Endothelial cell (in vitro differentiated cells): ENCODE measurements at places on chromosomes 4 and X.

- DNase-seq: peak; percentile 56
Measured at GRCh38 chrX:23756165-23756564, 13.1 kb upstream of the ACOT9 start.

DNA sequence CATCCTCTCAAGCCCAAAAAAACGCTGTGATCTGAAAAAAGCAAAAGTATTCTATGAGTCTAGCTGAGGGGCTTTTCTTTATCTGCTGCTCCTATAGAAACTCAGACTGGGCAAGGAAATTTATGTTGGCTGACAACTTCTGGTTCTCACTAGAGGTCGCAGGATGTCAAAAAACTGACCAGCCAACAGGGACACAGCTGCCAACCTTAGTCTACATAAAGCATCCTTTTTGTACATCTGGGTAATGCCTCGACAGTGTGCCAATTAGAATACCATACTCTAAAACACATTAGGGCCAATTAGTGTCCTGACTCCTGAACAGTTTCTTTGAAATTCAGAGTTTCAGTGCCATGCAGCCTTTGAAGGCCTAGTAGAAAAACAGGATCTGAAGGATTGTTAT lies 8.8 kb upstream of the TLL1 start:
- DNase-seq: no peak

DNA sequence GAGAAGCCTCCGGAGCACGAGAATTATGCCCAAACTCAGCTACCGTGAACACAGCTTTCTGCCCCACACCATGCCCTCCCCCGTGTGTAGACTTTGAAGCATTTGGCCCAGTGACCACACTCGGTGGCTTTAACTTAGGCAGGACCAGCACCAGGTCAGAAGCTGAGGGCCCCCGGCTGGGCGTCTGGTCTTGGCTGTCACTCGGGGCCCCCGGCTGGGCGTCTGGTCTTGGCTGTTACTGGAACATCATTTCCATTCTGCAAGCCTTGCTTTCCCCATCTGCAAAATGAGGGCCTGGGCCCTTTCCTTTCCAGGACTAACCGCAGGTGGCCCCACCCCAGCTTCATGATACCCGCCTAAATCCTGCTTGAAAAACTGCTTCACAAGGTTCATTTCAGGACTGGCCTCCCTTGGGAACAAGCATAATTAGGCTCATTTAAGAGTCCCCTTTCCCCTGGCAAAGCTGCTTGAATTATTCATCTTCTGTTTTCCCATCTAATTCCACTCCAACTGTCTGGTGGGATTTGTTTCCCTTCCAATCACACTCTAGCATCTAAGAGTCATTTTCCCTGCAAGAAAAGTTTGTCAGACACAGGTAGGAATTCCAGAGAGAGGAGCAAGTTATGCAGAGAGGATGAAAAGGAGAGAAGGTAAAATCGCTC lies 82.5 kb downstream of the WFS1 start:
- no peak for DNase-seq

DNA sequence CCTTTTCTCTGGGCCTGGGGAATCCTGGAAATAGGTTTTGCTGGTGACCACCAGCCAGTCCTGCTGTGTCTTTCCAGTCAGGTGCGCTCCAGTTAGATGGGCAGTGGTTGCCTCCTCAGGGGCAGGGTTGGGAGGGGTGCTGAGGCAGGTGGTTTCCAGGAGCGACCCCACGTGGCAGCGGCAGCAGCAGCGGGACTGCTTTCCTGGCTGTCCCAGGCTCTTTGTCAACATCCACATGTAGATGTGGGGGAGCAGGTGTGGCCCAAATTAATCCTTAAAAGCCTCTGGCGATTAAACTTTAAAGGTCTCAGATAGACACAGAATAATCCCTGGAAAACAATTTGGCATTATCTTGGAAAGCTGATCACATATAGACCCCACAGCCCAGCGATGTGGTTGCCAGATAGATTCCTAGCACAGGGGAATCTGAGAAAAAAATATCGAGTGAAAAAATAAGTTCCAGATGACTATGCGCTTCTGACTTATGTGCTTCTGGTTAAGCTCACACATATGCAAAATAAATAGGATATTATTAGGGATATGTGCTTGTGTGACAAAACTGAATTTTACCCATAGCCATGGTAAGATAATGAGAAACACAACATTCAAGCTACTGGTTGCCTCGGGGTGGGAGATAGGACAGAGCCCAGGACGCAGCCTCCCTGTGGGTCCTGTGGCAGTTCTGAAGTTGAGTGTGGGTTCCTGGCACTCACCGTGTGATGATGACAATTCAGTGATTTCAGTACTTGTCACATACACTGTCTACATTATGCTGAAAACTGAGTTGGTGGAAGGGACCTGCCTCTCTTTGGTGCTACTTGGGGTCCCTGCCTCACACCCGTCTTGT lies 336.4 kb downstream of the ARHGAP10 start:
- DNase-seq: no peak

- no peak for DNase-seq
Measured at GRCh38 chr4:172202480-172203076, 389.4 kb downstream of the GALNTL6 start.

GRCh38 chr4:54695337-54695736 lies 37.6 kb downstream of the KIT start:
- no peak for DNase-seq

DNA sequence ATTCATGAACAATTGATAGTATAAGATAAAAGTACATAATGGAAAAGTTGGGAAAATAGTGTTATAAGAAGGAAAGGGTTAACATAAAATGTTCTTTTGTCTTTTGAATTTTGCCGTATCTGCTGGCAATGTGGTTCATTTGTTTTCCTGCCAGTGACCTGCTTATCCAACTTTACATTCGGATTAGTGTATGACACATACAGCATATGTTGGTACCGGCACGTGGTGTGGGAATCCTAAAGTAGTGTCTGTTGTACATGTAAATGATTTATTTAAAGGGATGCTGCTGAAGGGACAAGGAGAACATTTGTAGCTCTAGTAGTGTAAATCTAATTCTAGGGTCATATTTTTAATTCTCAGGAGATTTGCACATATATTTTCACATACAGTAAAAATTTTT lies 11.5 kb downstream of the RAB9A start:
- DNase-seq: no peak

DNA sequence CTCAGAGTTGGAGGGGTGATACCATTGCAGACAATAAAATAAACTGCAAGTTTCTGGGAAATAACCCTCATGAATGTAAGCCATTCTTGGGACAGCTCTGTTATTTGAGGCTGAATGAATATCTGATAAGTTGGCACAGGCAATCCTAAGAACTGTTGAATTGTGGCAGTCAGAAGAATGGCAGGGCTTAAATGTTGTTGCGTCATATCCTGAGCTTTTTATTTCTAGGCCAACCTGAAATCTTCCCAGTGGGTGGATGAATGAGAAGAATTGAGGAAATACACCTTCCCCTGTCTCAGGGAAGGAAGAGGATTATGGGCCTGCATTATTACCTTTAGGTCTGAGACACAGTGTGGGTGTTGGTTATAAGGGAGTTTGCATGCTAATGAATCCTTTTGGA lies 64.4 kb upstream of the C4orf54 start:
- DNase-seq: no peak

GRCh38 chr4:183014361-183015084 lies 84.5 kb upstream of the WWC2 start:
- DNase-seq: no peak

DNA sequence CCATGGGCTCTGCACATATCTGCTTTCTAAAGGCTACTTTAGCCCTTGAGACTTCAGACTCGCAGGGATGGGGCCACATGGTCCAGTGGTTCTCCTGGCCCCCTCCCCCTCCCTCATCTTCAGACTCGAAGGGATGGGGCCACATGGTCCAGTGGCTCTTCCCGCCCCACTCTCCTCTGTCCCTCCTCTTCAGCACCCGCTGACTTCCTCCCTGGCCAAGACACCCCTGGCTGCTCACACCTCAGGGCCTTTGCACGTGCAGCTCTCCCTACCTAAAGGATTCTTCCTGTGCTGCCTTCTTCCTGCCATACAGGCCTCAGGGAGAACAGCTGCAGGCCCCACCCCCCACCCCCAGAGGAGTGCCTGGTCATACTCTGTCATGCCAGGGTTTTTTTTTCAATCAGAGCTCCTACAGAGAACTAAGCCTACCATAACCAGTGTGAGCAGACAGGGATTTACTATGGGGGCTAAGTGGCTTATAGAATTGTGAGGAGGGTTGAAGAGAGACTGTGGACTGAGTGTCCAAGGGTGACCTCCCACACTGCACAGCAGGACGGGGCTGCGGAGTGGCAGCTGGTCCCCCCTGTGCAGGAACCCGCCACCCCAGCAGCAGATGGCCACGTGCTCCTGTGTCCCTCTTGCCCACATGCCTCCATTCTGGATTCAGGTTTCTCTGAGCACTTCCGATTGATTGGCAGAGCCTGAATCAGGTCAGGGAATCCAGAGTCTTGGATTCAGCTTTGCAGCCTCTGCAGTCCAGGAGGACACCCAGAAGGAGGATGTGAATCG lies 6.1 kb upstream of the SPON2 start:
- DNase-seq: no peak

GRCh38 chr4:123418351-123418931 lies 21.8 kb downstream of the SPRY1 start:
- DNase-seq: peak; percentile 35

- no peak for DNase-seq
Measured at GRCh38 chrX:12865359-12865758, 1.5 kb upstream of the TLR7 start.

DNA sequence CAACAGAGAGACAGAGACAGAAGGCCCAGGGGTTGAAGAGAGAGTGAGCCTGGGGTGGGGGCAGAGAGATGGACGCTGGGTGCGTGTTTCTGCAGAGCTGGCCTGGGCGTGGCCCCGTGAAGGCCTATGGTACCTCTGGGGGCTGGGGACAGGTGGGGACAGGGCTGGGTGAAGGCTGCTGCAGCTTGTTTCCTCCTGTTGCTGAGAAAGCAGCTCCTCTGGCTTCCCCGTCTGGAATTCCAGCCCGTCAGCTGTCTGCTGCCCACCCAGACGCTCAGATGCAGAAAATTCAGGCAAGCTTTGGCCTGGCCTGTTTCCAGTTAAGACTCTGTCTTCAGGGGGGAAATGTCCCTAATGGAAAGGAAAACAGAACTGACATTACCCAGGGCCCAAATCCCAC lies 76.8 kb upstream of the PSAPL1 start:
- DNase-seq: no peak

DNA sequence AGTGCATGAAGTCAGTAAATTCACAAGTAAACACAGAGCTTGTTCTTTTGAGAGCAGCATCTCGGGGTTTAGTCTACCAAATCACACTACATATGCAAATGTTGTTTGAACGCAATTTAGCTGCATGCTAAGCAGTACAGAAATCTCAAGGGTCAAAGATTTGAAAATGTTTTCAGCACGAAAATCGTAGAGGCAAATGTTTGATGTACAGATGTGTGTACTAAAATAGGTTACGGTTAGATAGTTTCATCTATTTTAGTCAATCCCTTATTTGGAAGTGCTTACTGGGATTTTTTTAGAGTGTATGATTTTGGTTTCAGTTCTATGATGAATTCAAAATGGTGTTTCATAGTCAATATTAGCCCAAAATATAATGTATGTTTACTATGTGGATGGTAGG lies 1928.2 kb upstream of the TENM3 start:
- DNase-seq: no peak

GRCh38 chr4:19026281-19026680 lies 1004.7 kb upstream of the LCORL start:
- no peak for DNase-seq

DNA sequence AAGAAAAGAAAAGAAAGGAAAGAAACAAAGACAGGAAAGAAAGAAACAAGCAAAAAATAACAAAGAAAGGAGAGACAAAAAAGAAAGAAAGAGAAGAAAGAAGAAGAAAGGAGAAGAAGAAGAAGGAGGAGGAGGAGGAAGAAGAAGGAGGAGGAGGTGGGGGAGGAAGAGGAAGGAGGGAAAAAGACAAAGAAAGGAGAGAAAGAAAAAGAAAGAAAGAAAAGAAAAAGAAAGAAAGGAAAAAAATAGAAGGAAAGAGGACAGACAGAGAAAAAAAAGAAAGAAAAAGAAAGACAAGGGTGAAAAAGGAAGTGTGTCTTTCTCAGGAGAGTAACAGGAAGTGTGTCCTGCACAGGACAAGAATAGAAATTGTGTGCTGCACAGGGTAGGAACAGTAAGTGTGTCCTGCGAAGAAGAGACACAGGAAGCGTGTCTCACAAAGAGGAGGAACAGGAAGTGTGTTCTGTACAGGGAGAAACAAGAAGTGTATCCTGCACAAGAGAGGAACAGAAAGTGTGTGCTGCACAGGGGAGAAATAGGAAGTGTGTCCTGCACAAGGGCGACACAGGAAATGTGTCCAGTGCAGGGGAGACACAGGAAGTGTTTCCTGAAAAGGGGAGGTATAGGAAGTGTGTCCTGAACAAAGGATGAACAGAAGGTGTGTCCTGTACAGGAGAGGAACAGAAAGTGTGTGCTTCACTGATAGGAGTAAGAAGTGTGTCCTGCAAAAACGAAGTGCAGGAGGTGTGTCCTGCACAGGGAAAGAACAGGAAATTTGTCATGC lies 101.2 kb downstream of the ARSF start:
- DNase-seq: no peak

- DNase-seq: no peak
Measured at GRCh38 chrX:10851809-10852208, 231.4 kb upstream of the MID1 start.

DNA sequence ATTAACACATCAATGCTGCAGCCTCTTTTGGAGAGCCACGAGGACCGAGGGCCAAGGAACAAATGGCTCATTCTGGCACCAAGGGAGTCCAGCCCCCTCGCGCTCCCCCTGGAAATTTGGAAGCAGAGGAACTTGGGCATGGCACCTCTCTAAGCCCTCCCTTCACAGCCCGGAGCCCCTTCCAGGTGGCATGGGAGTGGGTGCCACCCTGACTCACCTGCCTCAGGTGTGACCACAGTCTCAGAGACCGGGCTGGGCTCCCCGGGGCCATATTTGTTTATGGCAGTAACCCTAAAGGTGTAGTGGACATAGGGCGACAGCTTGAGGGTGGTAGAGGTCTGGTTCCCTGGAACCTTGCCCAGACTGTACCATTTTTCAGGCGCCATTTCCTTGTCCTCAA lies 18.8 kb downstream of the L1CAM start:
- no peak for DNase-seq
